ENCODE measurements at places on chromosomes 16 and 17. TPM values are rescaled to one million over a fixed set of nuclear protein-coding genes. Genes with fewer than 3 reads are reported as not detected.

GRCh38 chr16:66457888-66458287 lies 30.8 kb downstream of the BEAN1 start:
- DNase-seq, result no peak

DNA sequence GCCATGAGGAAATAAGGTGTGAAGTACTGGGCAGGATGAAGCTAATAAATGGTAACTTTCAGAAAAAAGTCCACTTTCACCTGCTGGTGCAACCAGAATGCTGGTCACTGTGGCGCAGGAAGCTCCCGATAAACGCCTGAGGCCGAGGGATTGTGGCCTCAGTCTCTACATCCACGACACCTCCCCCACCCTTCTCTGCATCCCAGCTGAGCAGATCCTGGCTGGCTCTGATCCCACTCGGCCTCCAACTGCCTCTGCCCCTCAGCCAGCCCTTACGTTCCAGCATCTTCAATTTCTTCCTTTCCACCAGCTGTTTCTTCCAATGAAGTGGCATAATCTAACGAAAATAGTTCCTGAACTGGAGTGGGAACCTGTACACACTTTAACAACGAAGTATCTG lies 49.5 kb downstream of the COX4I1 start:
- no peak for DNase-seq

DNA sequence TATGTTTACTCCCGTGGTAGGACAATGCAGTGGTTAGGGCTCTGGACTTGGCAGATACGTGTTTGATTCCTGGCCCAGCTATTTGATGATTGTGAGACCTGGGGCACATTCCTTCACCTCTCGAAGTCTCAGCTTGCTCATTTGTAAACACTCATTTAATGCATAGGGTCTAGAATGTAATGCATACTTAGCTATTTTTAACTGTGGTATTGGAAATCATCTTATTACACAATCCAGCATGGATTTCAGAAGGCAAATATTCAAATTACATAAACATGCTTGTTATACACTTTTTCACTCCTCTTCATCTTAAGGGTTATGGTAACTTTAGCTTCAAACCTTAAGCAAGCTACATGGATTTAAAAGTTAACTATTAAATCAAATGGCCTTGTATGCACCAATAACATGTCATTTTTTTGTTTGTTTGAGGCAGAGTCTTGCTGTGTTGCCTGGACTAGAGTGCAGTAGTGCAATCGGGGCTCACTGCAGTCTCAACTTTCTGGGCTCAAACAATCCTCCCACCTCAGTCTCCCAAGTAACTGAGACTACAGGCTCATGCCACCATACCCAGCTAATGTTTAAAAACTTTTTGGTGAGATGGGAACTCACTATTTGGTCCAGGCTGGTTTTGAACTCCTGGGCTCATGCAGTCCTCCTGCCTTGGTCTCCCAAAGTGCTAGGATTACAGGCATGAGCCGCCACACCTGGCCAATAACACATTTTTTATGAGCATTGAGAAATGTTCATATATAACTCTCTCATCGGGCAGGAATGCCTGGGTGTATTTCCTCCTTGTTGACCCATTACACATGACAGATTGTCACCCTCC lies 52.5 kb downstream of the VAT1L start:
- DNase-seq, result no peak

DNA sequence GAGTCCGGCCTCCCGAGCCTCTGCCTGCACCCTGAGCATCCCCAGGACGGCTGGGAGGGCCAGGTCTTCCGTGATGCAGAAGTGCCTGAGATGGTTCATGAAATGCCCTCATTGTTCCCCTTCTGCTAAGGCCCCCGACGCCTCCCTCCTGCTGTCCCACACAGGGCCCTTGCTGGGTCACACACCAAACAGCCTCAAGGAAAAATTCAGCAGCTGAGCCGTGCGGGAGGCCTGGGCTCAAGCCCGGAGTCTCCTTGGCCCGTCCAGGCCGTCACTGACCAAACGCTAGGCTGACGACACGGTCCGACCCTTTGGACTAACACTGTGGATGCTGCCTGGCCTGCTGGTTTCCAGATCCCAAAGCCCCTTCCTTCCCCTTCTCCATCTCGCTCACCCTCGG lies 90.2 kb downstream of the RTN4RL1 start:
- no peak for DNase-seq

DNA sequence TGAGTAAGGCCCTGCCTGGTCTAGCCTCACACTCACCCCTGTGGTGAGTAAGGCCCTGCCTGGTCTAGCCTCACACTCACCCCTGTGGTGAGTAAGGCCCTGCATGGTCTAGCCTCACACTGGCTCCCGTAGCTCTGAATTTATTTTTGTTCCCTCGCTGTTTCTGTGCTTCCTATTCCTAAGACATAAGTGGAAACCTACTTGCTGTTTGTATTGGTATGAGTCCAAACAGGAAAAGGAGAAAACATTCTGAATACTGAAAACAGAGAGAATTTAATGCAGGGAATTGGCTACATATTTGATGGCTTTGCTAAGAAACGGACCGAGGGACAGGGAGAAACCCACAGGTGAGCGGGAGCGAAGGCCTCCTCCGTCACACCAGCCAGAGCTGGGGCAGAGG lies 267.8 kb downstream of the FOXL1 start:
- no peak for DNase-seq

DNA sequence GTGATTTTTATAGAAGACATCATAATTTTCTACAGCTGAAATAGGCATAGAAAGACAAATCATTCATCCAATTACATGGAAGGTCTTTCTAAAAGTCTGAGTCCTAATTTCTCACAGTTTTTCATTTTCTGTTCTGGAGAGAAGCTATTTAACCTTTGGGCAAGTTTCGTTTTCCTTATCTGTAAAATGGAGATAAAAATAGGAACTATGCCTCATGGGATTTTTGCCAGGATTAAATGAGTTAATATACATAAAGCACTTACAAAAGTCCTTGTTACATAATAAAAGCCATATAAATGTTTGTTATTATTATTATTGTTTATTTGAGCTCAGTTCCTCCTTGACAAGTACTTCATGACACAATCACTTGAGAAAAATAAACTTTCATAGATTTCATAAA lies 121.4 kb downstream of the SKAP1 start:
- DNase-seq, result no peak

DNA sequence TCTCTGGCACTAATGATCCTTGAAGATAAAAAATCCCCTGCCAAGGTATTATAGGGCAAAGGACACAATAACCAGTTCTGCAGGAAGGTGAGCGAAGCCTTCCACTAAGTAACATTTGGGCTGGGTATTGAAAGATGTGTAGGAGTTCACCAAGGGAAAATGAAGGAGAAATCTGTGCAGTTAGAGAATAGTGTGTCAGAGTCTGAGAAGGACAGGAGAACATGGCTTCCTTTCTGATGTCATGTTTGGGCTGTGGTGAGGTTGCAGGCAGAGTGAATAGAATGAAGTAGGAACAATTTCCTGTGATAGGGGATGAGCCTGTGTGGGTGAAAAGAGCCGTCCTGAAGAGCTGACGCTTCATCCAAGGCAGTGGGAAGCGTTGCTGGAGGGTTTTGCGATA lies 24.1 kb upstream of the CIITA start:
- no peak for DNase-seq

The ABI3 gene
- polyA plus RNA-seq, result 24.5 TPM
